ENCODE measurements at places on chromosomes 5 and 9.

GRCh38 chr5:65834306-65834705 is 92.1 kb upstream of the ERBIN start:
- no peak for DNase-seq

DNA sequence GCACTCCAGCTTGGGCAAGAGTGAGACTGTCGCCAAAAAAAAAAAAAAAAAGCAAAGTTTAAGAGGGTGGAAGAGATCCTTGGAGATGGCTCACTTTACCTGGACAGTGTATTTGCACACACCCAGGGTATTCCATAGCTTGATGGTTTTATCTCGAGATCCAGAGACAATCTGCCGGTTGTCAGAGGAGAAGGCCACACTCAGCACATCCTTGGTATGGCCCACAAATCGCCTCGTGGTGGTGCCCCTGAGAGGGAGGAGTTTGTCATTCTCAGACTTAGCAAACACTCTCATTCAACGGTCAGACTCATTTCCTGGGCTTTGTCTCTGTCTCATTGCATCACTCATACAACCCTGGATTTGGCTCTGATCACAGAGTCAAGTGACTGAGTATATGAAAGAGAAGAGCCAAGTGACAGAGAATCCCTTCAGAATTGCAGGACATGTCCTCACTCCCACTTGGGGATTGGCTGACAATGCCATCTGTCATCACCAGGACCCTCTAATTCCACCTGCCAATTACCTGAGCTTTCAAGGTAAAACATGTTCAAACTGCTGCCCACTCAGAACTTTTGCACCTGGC is 2.2 kb downstream of the RACK1 start:
- no peak for DNase-seq

- no peak for DNase-seq
Measured at GRCh38 chr5:69048230-69048629, 45.6 kb upstream of the SLC30A5 start.

DNA sequence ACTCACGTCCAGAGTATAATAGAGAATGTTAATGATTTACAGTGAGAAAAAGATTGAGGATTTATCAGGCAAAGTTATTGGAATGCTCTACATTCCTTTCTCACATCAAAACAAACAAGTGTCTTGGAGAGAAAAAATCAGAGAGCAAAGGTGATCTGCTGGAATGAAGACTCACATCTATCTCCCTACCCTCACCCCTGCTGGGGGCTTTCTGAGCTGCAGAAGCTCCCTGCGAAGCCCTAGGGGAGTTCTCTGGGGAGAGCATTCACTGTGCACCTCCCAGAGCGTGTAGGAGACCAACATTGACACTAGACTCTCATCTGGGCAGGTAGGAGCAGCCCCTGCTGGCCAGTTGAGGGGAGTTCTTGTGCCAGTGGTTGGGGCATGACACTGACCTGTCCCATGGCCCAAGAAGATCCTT is 76.6 kb upstream of the ADAMTS16 start:
- no peak for DNase-seq

DNA sequence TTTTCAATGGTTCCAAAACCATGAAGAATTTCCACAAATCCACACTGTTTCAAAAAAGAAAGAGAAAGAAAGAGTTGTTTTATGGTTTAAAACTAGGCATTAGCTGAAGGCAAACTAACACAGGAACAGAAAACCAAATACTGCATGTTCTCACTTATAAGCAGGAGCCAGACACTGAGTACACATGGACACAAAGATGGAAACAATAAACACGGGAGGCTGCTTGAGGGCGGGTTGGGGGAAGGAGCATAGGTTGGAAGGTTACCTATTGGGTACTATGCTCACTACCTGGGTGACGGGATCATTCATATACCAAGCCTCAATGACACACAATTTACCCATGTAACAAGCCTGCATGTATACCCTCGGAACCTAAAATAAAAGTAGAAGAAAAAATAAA is 45.0 kb downstream of the SEMA6A start:
- DNase-seq: no peak

- no peak for DNase-seq
Measured at GRCh38 chr5:128815201-128815600, 150.1 kb upstream of the SLC27A6 start.

DNA sequence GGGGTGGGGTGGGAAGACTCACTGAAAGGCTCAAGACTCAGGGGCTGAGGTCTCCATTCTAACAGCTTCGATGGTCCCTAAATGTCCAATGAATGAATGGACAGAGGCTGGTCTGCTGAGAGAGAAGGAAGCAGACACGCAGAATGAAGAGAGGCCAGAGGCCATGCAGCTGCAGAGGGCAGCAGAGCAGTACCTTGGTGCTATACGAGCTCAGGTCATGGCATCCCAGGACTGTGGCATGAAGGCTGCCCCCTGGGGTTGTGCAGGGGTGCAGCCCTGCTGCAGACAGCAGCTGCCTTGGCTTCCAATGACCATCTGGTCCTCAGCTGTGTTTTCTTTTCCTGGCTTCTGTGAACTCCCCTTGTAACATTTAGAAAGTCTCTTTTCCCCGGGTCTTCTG is 15.2 kb upstream of the CORO2A start:
- DNase-seq: no peak

GRCh38 chr5:145237843-145238242 is 597.3 kb downstream of the PRELID2 start:
- no peak for DNase-seq

GRCh38 chr5:140596321-140596741 is 31.7 kb downstream of the SLC35A4 start:
- no peak for DNase-seq

DNA sequence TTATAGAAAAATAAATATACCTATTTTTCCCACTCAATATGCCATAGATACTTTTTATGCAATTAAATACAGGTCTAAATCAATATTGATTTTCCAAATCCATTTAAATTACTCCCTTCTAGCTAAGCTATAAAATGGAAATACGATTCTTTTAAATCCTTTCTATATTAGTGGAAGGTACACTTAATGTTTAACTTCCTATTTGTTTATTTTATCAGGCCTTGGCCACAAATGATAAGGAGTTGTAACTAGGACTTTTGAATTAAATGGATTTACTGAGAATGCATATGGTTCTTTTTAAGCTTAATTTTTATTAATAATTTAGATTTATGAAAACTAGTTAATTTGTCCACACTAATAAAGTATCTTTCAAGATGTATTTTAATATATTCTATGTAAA is 517.0 kb upstream of the CHD1 start:
- DNase-seq: no peak

DNA sequence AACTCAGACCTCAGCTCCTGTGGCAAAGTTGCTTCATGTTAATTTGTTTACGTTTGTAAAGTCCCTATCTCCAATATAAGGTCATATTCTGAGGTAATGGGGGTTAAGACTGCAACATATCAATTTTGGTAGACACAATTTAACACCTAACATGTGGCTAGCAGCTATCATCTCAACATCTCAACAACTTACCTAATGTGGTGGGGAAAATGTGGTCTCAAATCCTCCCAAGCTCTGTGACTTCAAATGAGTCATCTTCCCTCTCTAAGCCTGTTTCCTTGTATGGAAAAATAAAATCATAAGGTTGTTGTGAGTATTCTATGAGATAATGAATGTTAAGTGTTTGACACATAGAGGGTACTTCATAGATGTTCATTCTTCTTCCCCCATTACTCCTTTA is 443.3 kb downstream of the CDK5RAP2 start:
- no peak for DNase-seq

DNA sequence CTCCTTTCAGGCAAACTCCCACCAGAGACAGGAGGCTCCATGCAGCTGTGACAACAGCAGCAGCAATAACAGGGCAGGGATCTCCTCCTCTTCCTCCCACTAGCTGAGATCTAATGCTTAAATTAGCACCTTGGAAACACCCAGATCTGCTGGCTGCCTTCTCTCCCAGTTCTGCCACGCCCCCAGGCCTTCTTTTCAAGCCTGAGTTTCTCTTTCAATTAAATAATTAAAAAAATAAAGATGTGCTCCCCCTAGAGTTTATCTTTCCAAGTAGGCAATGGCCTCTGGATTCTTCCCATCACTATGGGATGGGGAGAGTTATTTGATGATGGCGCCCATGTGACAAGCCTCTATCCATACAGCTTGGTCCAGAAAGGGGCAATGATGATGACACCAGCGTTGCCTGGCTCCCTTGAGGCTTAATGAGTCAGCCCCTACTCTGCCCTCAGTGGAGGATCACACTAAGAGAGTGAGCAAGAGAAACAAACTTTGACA is 3.8 kb downstream of the FAM219A start:
- peak; percentile 18 for DNase-seq

GRCh38 chr5:171315386-171315891 is 6.4 kb downstream of the TLX3 start:
- DNase-seq: no peak

DNA sequence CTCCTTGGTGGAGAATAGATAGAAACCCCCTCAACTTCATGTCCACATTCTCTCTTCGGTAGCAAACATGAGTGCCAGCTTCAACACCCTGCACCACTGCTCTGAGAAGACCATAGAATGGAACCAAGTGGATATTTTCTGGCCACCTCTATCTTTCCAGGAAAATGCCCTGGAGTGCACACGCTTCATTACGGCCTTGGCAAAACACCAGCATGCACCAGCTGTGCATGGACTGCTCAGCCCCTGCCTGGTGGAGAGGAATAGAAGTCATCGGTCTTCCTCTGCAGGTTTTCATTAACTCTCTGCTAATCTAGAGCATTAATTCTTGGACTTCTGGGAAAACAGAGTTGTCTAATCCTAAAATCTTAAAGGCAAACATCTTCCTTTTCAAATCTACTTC is 211.6 kb upstream of the TMEM161B start:
- no peak for DNase-seq

GRCh38 chr9:76756268-76756640 is 8.0 kb upstream of the PCA3 start:
- DNase-seq: no peak

GRCh38 chr5:139761057-139761450 is 34.6 kb upstream of the PSD2 start:
- no peak for DNase-seq

- DNase-seq: no peak
Measured at GRCh38 chr5:36300927-36301540, 668 bp downstream of the RANBP3L start.

DNA sequence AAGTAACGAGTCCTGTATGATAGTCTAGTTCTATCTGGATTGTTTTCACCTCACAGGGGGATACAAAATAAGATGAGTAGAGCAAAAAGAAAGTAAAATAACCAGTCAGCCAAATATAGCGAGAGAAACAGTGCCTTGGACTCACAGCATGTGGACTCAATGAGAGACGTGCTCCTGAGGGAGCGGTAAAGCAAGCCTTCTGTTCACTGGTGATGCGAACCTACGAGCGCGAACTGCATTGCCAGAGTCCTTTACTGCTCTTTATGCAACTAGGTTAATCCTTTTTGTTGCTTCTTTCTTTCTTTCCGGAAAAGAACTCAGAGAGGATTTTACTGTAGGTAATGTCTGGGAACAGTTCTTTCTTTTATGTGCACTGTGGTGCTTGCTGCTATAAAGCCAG is 132.7 kb downstream of the ANXA1 start:
- DNase-seq: no peak

DNA sequence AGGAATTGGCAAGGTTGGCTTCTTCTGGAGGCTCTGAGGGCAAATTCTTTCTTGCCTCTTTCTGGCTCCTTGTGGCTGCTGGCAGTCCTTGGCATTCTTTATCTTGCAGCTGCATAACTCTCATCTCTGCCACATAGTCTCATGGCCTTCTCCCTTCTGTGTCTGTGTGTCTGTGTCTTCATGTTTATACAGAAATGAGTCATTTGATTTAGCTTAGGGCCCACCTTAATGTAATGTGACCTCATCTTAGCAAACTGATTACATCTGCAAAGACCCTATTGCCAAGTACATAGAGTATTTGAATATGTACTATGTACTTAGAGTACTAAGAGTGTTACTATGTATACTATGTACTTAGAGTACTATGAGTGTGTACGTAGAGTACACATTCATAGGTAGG is 122.5 kb downstream of the RFK start:
- DNase-seq: no peak

DNA sequence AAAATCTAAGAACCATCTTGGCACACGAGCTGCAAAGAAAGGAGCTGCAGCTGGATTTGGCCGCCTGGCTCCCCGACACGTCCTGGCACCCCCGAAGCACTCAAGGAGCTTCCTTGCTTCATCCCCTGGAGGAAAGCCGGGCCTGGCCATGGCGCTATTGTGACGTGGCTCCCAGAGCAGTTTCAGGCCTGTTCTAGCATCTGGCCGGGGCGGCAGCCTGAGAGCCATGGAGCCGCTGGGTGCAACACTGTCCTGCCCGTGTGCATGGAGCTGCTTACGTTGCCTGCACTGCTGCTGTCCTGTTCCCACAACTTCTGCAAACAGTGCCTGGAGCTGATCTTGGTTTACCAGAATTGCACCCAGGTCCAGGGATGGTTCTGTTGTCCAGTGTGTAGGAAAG is 63.5 kb downstream of the PTPDC1 start:
- DNase-seq: no peak

DNA sequence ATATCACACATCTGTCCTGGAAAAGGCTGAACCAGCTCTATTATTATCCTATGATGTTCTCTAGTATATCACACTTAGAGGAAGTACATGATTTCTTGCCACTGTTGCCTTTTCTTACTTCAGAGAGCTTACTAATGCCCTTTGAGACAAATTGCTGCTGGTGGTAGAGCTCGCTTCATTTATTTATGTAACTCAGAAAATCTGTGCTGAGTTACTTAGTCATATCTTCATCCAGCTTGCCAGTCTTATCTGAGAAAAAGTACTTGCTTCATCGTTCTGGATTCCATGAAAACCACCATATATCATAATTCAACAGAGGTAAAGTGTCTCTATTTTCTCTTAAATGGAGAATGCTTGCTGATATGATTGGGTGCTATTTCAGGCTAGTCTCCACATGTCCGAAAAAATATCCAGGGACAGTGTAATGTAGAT is 26.6 kb downstream of the PTPDC1 start:
- DNase-seq: no peak

DNA sequence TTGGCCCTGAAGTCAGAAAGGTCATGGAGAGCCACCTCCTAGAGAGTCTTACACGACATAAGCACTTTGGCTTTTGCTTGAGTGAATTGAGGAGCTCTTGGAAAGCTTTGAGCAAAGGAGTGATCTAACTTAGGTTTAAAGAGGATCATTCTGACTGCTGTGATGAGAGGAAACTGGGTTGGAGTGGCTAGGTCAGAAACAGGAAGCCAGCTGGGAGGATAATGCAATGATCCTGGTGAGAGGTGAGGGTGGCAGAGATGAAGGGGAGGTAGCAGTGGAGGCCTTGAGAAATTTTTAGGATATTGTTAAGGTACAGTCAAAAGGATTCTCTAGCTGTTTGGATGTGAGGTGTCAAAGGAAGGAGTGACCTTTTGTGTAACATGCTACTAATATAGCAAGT is 32.2 kb upstream of the ROPN1L start:
- DNase-seq: no peak
